ENCODE measurements at places on chromosomes 4 and X. TPM values are rescaled to one million over a fixed set of nuclear protein-coding genes. Genes with fewer than 3 reads are reported as not detected.

GRCh38 chr4:141331534-141332358 lies 111.1 kb downstream of the ZNF330 start:
- no peak for DNase-seq

GRCh38 chr4:136112116-136112515 lies 1420.2 kb downstream of the PCDH18 start:
- no peak for DNase-seq

DNA sequence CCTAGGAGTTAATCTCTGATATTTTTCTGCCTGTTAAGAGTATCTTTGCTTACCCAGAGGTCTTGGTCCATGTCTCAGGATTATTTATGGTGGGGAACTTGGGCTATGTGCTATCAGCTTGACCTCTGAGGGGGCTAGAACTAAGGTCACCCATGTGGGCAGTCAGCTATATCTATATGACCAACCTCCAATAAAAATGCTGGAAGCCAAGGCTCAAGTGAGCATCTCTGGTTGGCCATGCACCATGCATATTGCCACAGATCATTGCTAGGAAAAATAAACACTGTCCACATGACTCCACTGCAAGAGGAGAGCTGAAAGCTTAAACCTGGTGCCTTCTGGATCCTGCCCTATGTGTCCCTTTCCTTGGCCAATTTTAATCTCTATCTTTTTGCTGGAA lies 196.5 kb upstream of the SLC7A11 start:
- DNase-seq = peak; percentile 14

DNA sequence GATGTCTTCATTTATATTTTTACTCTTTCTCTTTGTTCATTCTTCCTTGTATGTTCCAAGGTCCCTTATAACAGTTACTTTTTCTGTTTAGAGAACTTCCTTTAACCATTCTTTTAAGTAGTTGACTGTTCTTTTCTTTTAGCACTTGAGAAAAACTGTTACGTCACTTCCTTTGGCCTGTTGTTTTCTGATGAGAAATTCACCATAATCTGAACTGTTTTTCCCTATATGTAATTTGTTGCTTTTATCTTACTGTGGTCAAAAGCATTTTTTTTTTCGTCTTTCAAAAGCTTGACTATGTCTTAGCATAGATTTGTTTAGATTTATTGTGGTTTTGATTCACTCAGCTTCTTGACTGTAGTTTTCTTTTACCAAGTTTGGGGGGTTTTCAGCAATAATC lies 1660.3 kb upstream of the PCDH10 start:
- DNase-seq = peak; percentile 1

- no peak for DNase-seq
These were observed 402.2 kb downstream of the AFF2 start for GRCh38 chrX:148902581-148902980.

DNA sequence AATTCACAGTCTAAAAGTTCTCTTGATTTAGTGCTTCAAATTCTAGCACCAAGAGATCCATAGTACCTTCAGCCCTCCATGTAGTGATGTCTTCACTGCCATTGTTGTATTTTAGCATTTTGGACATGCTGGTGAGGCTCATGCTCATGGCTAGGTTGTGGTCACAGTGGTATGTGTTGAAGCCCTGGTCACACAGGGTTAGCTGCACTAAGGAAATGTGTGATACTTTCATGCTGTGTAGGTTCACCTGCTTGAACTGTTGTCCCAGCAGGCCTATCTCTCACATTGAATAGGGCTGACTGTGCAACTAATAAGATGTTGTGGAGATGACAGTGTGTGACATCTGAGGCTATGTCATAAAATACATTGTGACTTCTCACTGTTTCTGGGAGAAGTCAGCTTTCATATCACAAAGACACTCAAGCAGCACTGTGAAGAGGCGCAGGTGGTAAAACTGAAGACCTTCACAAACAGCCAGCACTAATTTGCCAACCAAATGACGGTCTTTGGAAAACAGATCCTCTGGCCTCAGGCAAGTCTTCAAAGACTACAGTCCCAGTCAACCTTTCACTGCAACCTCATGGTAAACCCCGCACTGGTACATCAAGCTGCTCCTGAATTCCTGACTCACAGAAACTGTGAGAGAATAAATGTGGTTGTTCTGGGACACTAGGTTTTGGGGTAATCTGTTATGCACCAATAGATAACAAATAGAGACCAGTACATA lies 17.4 kb upstream of the ADH4 start:
- no peak for DNase-seq

GRCh38 chr4:105184316-105184980 lies 37.8 kb downstream of the TET2 start:
- no peak for DNase-seq

GRCh38 chr4:164701665-164702064 lies 52.3 kb upstream of the SMIM31 start:
- DNase-seq = no peak

GRCh38 chrX:15856636-15857035 lies 2.0 kb upstream of the AP1S2 start:
- DNase-seq = no peak

- no peak for DNase-seq
These were observed 4.4 kb downstream of the GPRIN3 start for GRCh38 chr4:89303177-89303576.

GRCh38 chrX:694800-695199 lies 64.2 kb downstream of the SHOX start:
- DNase-seq = no peak

DNA sequence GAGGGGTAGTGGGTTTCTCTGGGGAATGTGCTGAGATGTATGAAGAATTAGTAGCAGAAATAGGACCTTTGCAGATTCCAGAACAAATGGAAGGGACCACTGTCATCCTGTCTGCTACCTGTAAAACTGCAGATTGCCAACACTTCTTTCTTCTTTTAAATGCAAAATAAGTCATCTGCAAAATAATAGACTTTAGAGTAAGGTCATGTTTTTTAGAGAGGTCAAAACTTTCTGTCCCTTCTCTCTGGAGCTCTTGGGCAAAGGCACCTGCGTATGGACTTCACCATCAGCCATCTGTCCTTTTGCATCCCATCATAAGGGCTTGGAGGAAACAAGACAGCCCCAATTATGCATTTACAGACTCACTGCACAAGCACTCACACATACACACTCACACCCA lies 121.1 kb upstream of the PPARGC1A start:
- no peak for DNase-seq

DNA sequence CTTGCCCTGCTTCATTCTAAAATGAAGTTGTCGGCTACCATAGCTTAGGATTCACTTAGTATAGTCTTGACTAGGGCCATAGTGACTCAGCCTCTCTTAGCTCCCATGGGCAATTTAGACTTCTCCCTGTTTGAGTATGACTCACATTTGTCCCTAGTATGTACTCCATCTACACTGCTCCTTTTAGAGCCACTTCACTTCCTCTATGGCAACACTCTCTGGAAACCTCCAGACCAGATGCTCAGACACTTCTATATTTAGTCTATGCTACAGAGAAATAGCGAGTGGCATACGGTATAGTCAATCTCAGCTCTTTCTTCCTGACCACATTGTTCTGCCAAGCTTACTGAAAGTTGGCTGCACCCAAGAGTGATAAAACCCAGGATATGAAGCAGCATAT lies 11.2 kb downstream of the MEPE start:
- DNase-seq = peak; percentile 48

- DNase-seq = peak; percentile 36
These were observed 42.8 kb downstream of the IL21 start for GRCh38 chr4:122577808-122578781.

DNA sequence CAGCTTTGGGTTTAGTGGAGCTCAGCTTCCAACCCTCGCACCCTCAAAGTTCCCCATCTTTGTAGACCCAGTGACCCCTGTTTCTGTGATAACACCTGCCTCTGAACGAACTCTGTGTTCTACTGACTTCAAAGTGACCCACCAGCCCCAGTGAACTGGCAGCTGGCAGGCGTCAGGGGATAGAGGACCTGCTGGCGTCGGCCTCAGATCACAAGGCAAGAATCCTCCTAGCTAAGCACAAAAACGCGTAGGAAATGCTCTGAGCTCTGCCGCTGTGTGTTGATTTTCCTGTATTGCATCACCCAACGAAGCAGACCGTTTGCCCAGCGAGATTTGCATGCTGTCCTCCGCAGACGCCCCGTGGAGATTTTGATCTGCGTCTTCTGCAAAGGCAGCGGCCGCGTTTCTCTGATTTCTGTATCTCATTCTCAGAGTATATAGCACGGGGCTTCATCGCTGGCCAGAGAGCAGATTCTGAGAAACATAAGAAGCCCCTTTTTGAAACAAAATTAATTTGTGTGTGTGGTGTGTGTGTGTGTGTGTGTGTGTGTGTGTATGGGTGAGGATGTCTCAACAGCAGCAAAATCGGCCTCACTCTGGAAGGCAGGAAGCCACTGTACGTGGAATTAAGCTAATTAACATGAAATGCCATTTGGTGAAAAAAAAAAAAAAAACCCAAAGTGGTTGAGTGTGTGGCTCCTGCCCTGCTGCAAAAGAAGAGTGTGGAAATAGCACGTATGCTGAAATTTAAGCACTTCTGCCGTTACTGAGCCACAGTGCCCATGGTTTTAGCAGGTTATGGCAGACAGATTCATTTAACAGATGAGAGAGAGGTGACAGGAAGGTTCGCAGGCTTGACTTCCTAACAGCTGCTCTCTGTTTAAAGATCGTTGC lies 29.2 kb upstream of the ASMTL start:
- DNase-seq = peak; percentile 87

GRCh38 chr4:108107729-108108382 lies 60.9 kb downstream of the LEF1 start:
- DNase-seq = no peak

DNA sequence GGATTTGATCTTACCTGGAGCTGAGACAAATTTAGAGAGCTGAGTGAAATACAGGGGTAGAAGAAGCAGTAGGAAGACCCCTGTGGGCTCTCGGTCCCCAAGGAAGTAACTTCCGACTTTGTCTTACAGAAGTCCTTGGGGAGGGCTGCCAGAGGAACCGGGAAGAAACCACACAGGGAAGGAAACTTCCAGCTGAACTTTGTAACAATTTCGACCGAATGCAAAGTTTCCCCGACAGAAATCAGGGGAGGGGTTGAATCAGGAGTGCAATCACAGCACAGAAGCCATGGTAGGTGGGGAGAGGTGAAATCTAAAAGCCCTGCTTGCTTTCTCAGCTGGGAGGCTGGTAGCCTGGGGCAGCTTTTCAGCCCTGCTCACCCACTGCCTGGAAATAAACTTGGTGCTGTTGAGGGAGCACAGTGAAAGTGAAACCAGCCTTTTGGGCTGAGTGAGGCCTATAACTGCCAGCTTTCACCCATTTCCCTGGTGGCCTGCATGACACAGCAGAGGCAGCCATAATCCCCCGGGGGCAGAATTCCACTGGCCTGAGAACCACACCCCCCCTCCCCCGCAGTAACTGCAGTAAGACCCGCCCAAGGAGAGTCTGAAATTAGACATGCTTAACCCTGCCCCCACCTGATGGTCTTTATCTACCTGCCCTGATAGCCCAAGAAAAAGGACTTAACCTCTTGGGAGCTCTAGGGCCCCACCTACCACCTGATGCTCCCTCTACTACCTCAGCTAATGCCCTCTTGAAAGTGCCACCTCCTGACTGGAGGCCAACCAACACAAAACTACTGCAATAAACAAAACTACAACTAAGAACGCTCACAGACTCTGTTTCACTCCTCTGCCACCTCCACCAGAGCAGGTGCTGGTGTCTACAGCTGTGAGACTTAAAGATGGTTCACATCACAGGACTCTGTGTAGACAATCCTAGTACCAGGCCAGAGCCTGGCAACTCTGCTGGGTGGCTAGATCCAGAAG lies 248.2 kb downstream of the PARM1 start:
- peak; percentile 43 for DNase-seq

GRCh38 chrX:19747652-19748610 lies 139.5 kb downstream of the SH3KBP1 start:
- no peak for DNase-seq

Gene VCX
- total RNA-seq = not detected

Gene HAND2
- 45.4 TPM for total RNA-seq

Gene ANKRD50
- total RNA-seq = 27.1 TPM

Gene SOX3
- not detected for total RNA-seq

Gene PNMA5
- total RNA-seq = 0.64 TPM

Gene PARM1
- 0.86 TPM for total RNA-seq

Gene ETDC
- not detected for total RNA-seq

Gene CCNB3
- total RNA-seq = 4.3 TPM

Gene ZMAT1
- total RNA-seq = 0.43 TPM

Gene F9
- total RNA-seq = not detected
